ENCODE measurements at places on chromosomes 11 and 22.

DNA sequence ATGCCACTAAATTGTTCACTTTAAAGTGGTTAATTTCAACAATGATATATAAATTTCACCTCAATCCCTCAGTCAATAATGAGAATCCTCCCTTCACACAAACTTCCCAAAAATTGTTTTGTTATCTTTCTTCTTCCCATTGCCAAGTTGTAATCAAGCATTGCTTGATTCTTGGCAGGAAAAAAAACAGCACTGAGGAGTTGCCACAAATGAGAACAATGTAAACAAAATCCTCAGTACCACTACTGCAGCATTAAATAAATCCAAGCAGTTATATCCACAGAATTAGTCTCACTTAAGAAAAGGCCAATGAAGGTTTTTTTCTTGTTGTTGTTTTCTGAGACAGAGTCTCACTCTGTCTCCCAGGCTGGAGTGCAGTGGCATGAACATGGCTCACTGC, 38.2 kb downstream of the FAM168A start:
- no peak for DNase-seq

- DNase-seq: no peak
These were observed 10.0 kb downstream of the ARHGEF12 start for GRCh38 chr11:120346233-120346632.

GRCh38 chr11:111523343-111523742, 8.8 kb downstream of the HOATZ start:
- no peak for DNase-seq

DNA sequence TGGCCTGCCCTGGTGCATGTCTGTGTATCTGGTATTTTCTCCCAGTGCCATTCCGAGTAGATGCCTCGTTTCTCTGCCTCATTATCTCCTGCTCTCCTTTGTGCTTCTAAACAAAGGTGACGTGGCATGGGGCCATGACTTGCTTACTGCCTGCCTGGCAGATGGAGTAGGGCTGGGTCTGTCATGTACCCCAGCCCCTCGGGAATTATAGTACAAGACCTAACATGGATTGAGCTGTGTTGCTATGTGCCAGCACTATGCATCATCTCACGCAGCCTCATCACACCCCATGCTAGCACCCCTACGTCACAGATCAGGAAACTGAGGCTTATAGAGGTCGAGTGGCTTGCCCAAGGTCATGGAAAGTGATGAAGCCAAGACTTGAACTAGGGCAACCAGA, 88.1 kb downstream of the GALNT18 start:
- no peak for DNase-seq

- DNase-seq: no peak
These were observed 18.9 kb upstream of the RFPL3 start for GRCh38 chr22:32338757-32339156.

GRCh38 chr11:122175306-122175705, 59.3 kb upstream of the BLID start:
- DNase-seq: no peak

DNA sequence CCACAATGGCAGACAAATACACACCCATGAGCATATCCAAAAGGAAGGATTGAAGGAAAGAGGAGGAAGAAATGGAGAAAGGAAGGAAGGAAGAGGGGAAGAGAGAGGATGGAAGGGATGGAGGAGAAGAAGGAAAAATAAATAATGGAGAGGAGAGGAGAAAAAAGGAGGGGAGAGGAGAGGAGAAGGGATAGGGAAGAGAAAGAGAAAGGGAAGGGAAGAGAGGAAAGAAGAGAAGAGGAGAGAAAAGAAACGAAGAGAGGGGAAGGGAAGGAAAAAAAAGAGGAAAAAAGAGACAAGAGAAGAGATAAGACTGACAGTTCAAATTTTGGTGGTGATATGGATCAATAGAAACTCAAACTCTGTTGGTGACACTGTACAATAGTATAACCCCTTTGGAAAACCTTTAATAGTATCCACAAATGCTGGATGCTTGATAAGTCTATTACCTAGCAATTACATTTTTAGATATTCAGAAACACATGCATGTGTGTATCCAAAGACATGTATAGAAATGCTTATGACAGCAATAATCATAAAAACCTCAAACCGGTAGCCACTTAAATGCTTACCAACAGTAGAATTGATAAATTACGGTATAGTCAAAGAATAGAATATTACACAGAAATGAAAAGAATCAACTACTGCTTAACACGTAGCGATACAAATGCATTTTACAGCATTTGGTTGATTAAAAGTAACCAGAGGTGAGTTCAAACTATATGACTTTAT, 1.2 kb upstream of the HBD start:
- DNase-seq: no peak

GRCh38 chr11:61897387-61898246, 6.3 kb upstream of the FADS3 start:
- DNase-seq: peak; percentile 93

- DNase-seq: no peak
These were observed 556.1 kb downstream of the SOX6 start for GRCh38 chr11:15800111-15800800.

DNA sequence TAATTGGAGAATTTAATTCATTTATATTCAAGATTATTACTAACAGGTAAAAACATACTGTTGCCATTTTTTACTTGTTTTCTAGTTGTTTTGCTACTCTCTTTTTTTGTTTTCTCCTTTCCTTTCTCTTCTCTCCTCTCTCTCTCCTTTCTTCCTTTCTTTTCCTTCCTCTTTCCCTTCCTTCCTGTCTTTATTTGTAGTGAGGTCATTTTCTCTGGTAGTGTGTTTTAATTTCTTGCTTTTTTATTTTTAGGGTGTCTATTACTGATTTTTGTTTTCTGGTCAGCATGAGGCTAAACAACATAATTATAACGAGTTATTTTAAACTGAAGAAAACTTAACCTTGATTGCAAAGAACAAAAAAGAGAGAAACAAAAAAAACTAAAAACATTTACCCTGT, 112.4 kb upstream of the SERPIND1 start:
- DNase-seq: no peak

DNA sequence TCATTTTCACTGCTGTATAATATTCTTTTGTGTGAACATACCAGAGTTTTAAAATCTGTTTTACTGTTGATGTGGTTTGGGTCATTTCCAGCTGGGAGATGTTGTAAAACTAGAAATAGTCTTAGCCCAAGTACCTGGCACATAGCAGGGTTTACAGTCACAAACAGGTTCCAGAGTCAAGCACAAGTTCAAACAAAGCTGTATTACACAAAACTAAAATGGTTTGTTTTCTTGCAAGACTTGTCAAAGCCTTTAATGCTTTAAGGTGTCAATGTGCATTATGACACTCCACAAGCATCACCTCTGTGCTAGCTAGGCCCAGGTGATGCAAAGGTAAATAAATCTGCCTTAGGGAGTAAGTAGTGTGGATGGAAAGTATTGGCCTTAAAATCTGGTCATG, 379.1 kb downstream of the MN1 start:
- DNase-seq: no peak

GRCh38 chr11:9550191-9550628, 23.3 kb upstream of the WEE1 start:
- no peak for DNase-seq

DNA sequence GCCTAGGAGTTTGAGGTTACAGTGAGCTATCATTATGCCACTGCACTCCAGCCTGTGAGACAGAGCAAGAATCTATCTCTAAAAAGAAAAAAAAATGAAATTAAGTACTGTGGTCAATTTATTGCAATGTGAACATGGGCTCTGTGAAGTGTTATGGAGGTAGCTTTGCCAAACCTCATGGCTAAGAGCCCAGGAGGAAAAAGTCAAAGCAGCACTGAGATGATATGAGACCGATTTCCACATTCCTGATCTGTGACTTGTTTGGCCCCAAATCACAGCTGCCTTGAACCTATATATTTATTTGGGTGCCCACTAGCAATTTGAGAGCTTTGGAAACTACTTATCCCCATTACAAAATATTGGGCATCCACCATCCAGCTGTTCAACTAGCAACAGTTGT, 29.8 kb upstream of the TMEM135 start:
- DNase-seq: no peak

- no peak for DNase-seq
These were observed 17.1 kb downstream of the TTC12 start for GRCh38 chr11:113331441-113331840.

DNA sequence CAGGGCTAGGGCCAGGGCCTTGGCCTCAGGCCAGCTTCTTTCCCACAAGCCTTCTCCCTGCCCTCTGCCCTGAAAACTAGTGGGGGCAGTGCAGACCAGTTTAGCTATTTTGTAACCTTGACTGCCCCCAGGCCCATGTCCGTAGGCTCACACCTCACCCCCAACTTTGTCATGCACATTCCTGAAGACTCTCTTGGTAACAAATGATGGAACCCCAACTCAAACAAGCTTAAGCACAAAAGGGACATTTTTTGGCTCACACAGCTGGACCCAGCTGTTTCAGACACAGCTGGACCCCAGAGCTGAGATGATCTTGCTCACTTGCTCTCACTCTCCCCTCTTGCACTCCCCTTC, 46.6 kb downstream of the KCNQ1OT1 start:
- DNase-seq: no peak

GRCh38 chr11:23192256-23192655, 332.0 kb upstream of the CCDC179 start:
- no peak for DNase-seq

DNA sequence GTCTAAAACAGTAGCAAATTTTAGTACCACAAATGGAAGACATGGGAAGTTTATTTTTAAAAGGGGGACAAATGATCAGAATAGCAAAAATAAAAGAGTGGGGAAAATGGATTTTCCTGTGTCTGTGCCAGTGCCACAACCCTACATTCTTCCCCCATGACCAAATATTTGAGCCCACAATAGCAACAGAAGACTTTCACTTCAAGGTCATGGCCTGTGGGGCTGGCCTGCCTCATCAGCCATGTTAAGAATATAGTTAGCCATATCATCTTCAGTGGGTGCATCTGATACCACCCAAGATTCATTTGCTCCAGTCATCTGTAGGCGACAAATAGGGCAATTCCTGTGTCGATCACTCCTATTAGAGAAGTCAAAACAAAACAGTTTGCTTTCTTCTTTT, 26.3 kb downstream of the RNF141 start:
- no peak for DNase-seq

DNA sequence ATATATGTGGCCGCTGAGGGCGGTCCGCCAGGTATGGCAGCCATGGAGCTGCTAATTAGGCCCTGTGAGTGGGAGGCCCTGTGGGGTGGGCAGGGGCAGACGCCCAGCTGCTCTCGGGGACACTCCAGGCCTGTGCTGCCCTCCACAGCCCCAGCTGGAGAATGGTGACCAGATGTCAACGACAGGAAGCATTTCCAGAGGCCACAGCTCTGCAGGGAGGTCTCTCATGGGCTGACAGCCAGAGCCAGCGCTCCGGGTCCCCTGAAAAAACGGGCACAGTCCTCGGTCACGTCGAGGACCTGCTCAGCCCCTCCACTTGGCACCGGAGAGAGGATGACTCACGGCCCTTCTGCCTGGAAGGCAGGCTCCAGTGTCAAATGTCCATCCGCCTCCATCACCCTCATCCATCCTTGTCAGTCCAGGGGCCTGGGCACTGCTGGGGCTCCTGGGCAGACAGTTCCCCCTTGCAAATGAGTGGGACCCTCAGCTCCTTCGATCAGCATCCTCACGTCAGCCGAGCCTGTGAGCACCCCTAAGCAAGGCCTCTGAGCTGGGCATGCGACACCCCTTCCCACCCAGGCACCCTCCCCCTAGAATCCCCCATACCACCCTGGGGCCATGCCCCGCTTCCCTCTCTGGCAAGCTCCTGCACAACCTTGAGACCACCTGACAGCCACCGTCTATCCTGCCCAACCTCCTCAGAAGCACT, 1.9 kb downstream of the BID start:
- DNase-seq: no peak
